ENCODE measurements at places on chromosomes 12 and 14.

GRCh38 chr14:87784386-87784785 lies 208.6 kb downstream of the GALC start:
- DNase-seq: no peak

- no peak for DNase-seq
Observed at GRCh38 chr12:119082016-119082415, 96.7 kb upstream of the HSPB8 start.

DNA sequence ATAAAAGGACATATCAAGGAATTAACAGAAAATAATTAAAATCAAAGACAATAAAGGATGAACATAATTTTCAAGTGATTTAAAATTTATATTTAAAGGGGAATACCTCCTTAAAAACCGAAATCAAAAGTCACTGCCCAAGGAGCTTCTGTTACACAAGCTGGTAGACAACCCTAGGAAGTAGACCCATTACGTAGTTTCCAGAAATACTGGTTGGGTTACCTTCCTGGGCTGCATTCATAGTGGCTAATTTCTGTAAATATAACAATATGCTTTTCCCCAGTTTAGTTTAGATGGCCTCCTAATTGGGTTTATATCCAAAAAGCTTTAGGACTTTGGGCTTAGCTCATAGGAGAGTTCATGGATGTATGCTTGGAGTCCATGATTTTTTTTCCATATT lies 2.1 kb upstream of the EDDM3A start:
- no peak for DNase-seq

- DNase-seq: peak; percentile 62
Observed at GRCh38 chr12:94089891-94090290, 58.5 kb upstream of the PLXNC1 start.

GRCh38 chr12:62785941-62786559 lies 148.9 kb downstream of the PPM1H start:
- peak; percentile 92 for DNase-seq

- no peak for DNase-seq
Observed at GRCh38 chr14:101474563-101475455, 86.5 kb upstream of the DIO3 start.

DNA sequence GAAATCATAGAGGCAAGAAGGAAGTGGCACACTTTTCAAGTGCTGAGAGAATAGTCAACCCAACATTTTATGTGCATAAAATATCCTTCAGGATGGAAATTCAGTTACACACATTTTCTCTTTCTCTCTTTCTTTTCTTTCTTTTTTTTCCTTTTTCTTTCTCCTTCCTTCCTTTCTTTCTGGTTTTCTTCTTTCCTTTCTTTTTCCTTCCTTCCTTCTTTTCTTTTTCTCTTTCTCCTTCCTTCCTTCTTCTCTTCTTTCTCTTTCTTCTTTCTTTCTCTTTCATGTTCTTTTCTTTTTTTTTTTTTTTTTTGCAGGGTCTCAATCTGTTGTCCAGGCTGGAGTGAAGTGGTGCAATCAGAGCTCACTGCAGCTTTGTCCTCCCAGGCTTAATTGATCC lies 38.7 kb upstream of the OR5AU1 start:
- DNase-seq: no peak

GRCh38 chr14:66746316-66747006 lies 238.5 kb downstream of the GPHN start:
- peak; percentile 50 for DNase-seq

GRCh38 chr14:58535044-58535443 lies 102.7 kb upstream of the DACT1 start:
- no peak for DNase-seq

DNA sequence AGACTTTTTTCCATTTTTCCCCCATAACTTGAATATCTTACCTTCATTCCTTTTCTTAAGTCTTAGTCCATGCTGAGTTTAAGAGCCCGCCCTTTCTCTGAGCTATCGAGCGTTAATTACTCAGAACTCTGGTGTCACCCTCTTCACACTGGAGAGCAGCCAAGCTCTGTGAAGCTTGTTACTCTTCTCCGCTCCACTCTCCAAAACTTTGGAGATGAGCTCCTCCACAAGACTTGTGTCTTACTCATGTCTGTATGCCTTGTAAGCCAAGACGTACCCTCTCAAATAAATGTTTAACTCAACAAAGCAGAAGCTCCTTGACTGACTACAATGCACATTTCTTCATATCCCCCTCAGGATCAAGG lies 54.7 kb downstream of the DICER1 start:
- DNase-seq: no peak

GRCh38 chr12:25904442-25904841 lies 54.0 kb upstream of the RASSF8 start:
- DNase-seq: peak; percentile 49

GRCh38 chr12:114294303-114294685 lies 111.7 kb downstream of the TBX5 start:
- DNase-seq: no peak

DNA sequence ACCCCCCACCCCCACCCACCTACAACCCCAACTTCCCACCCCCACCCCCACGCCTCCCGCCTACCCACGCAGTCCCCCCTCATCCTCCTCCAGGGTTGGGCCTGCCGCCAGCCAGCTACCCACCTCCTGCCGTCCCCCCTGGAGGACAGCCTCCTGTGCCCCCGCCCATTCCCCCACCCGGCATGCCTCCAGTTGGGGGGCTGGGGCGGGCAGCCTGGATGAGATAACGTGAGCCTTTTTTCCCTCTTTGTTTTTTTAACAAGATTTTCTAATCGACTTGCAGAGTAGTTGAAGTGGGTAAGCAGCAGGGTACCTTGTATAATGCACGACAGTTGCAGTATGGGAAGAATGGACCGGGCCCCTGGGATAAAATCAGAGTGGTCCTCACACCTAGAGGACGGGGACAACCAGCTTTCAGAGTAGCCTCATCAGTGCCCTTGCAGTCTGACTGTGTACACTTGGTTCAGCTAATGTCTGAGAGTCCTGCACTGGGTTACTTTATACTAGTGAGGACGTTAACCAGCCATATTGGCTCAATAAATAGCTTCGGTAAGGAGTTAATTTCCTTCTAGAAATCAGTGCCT lies 29.4 kb downstream of the CCNK start:
- DNase-seq: no peak

- DNase-seq: peak; percentile 3
Observed at GRCh38 chr14:81837304-81837703, 303.7 kb upstream of the SEL1L start.

DNA sequence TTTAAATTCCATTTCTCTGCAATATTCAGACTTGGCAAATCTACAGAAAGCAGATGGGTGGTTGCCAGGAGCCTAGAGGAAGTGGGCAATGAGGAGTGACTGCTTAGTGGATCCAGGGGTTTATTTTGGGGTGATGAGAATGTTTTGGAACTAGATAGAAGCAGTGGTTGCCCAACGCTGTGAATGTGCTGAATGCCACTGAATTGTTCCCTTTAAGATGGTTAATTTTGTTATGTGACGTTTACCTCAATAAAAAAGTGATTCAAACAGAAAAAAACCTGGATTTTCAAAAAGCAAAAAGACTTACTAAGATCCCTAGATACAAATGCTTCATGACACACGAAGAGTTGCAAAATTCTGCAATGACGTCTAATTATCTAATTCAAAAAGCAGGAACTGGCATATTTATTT lies 34.2 kb downstream of the DAO start:
- DNase-seq: peak; percentile 27

DNA sequence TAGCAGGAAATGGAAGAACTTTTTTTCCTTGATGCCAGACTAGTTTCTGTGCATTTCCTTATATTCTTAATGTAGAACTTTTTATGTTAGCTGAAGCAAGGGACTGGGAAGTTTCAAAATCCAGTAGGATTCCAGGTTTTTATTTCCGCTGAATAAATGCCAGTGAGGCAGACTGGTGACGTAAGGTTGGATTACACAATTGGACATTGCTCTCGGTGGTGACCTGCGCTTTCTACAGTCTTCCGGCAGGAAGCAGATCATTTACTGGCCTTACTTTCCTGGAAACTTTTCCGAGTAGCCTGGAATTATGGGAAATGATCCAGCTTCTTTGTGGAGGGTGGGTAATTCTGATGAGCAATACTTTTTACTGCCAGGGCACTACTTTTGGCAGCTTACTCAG lies 3.6 kb downstream of the IFT43 start:
- DNase-seq: no peak

DNA sequence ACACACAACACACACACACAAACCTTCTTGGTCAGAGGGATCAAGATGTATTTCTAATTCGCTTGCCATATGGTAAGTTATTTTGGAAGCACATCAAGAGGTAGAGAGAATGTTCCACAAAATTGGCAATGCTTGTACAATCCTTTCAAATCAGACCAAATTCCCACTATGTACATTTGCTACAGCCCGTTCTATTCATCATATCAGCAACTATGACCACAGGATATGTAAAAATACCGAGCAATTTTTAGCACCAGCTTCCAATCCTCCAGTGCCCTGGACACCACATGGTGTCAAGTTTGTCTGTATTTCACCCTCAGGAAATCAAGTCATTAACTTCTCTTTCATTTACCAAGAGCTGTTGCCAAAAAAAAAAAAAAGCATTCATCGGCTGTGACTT lies 21.2 kb downstream of the TBX5 start:
- DNase-seq: no peak

- peak; percentile 56 for DNase-seq
Observed at GRCh38 chr12:52013626-52014310, 7.0 kb downstream of the TAMALIN start.

GRCh38 chr14:89041257-89041582 lies 216.8 kb downstream of the TTC8 start:
- no peak for DNase-seq

DNA sequence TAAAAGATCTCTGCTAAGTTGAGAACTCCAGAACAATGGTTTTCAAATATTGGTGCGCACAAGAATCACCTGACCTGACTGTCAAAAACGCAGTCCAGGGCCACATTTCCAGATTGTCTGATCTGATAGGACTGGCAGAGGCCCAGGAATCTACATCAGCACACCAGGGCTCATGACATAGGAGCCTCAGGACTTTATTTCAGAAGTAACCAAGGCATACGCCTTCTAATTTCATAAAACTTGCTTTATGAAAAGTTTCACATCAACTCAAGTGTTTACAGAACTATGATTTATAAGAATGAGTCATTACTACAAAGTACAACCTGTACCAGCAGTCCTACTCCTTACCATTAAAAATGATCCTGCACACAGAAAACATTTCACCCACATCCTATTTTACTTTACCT lies 47.7 kb upstream of the PTPRO start:
- DNase-seq: no peak

DNA sequence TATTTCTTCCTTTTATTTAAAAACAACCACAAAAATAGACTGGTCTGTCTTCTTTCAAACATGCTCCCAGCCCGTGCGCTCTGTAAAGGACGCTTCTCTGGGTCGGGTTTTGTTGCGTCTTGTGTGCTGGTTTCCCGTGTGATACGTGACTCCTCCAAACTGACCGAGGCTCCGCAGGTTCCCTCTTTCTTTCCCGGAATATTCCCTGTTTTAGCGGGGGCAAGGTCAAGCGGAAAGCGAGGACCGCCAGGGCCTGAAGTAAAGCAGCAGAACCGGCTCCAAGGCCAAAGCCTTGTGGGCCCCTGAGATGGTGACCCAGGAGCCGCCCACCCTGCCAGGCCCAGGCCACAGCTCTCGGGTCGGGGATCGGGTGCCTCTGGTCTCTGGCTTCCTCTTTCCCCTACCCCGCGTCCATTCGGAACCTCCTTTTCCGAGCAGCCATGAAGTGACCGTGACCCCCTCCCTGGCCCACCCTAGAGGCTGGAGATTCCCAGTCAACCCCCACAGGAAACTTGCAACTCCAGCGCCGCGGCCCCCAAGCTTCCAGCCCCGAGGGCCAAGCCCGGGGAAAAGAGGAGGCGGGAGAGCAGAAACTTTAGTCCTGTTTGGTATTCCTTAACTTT lies 885 bp upstream of the HOXC10 start:
- DNase-seq: peak; percentile 55

GRCh38 chr14:104657563-104658324 lies 31.7 kb upstream of the INF2 start:
- DNase-seq: peak; percentile 84

- peak; percentile 70 for DNase-seq
Observed at GRCh38 chr12:12349711-12350665, at the start of gene MANSC1. Gene MANSC1 (minus strand): TSS chr12:12350242. CDS start chr12:12343314, 6,928 bp downstream.

DNA sequence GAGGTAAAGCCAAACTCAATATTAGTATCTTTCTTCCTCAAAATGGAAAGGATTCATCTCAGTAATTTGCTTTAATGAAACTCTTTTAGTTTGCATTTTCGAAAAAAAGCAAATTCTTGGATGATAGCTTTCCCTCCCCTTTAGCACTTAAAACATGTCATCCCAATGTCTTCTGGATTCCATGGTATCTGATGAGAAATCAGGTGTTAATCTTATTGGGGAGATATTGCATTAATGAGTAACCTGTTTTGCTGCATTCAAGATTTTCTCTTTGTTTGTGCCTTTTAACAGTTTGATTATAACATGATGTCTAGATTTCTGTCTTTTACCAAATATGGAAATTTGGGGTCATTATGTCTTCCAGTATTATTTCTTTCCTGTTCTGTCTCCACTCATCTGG lies 405.1 kb upstream of the FOXG1 start:
- DNase-seq: no peak

- DNase-seq: no peak
Observed at GRCh38 chr14:22036541-22037239, 363.1 kb upstream of the OR4E1 start.

DNA sequence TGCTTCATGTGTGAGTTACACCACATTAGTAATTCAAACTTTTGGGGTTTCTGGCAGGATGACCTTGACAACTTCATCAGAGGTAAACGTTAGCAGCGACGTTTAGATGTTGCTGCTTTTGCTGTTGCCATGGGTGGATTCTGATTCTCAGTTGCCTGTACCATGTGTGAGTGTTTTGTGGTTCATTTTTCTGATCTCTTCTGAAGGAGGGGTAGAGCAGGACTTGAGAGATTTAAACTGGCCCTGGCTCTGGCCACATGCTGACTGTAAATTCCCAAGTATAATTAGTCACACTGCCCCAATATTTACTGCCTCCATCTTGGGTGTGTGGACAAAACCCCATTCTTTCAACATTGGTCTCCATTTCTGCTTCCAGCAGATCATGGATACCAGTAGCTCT lies 110.4 kb downstream of the ETV6 start:
- DNase-seq: no peak

GRCh38 chr12:21571046-21571445 lies 33.6 kb downstream of the GYS2 start:
- no peak for DNase-seq

DNA sequence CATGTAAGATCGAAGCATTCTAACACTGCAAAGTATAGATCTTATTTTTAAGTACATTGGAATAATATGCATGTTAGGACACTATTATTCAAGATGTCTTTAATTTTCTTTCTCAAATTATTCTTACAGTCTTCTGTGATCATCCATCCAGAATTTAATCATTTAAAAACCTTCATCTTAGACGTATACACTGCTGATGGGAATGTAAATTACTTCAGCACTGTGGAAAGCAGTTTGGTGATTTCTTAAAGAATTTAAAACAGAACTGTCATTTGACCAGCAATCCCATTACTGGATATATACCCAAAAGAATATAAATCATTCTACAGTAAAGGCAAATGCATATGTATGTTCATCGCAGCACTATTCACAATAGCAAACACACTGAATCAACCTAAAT lies 3.2 kb upstream of the RPS29 start:
- DNase-seq: no peak

Measured in NB4 (cell line).